ENCODE measurements at places on chromosomes 6 and 20. TPM values are rescaled to one million over a fixed set of nuclear protein-coding genes. Genes with fewer than 3 reads are reported as not detected.

BPIFA1 gene
- not detected for total RNA-seq

MLIP gene
- total RNA-seq: not detected

DNA sequence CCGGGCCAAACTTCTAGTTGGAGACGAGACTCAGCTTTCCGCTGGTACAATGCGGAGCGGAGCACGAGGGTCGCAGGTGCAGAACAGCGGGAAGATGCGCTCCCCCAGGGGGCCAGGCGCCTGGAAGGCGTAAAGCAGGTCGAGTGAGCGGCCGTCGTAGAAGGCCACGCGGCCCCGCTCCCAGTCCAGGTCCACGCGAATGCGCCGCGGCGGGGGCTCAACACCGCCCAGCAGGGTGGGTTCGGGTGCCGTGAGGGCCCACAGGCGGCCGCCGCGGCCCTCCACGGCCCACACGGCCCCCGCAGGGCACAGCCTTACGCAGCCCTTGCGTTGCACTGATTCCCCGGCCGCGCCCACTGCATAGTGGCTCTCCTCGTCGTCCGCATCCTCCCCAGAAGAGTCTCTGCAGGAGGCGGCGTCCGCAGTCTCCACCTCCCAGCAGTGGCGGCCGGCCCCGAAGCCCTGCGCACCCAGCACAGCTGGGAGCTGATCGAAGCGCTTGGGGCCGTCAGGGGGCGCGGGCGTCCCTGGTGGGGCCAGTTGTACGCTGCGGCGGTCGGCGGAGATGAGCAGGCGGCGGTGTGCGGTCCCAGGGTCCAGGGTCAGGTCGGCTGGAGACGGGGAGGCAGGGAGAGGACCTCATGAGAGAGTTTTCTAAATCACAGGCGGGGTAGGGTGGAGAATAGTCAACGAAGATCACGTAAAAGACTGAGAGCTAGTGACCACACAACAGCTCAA, 4.3 kb downstream of the PPP1R11 start:
- peak; percentile 53 for DNase-seq

DNA sequence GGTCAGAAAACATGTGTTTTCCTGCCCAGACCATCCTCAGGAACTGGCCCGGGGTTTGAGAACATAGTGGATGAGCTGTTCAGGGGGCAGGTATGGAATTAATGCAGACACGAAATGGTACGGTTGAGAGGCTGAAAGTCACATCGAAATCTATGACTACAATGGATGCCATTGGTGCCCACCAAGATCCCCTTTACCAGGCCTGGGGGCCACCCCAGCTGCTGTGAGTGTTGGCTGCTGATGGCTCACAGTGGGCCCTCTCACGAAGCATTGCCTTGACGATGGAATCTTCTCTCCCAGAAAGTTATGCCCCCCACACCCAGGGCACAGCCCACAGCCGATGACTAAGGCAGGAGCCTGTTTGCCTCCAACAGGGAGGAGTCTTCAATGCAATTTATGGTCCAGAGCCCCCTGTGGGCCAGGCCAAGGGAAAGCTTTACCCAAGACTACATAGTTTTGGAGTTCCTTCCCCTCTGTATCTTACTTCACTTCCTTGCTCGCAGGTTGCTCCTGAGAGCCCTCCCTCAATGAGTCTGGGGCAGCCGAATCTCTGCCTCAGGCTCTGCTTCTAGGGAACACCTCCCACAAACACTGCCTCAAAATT, 92.6 kb downstream of the BFSP1 start:
- no peak for DNase-seq

DNA sequence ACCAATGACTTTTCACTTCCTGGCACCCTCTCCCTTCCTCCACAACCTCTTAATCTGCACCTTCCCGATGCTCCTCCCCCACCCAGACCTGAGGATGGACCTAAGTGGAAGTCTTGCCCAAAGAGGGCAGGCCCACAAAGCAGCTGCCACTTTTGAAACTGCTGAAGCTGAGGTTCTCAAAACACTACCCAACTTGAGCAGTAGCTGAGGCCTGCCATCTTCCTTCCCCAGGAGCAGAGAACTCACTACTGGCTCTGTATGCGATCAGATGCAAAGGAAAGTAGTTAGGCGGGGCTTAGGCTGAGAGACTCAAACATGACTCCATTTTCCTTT, 1.5 kb downstream of the HM13 start:
- no peak for DNase-seq

GRCh38 chr20:13029687-13030375, 21.1 kb downstream of the SPTLC3 start:
- DNase-seq: peak; percentile 71

XKR7 gene
- not detected for total RNA-seq

DNA sequence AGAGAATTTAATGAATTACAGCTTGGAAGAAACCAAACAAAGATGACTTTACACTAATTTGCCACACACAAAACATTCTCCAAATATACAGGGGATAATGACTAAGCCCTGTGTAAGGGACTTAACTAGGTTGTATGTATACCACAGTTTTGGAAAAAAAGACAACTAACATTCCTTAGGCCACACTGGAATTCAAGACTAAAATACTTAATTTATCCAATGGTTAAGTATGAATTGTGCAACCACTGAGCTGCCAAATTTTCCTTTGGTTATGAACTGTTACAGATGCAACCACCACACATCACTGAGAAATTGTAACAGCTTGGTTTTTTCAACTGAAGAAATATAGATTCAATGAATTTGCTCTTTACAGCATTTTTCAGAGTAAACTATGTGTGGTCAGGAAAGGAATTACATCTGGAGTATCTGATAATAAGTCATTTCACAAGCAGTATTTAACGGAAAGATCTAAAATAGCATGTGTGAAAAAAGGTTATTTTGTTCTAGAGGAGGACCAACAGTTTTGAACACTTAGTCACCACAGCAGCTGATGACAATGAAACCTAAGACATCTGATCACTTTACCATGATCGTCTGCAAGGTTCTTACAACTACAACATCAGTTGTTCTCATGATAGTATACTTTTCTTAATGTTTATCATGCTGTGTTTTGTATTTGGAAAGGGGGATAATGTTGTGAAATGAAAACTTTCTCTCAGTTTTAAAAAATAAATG, 318.8 kb downstream of the BCKDHB start:
- DNase-seq: peak; percentile 93

DNA sequence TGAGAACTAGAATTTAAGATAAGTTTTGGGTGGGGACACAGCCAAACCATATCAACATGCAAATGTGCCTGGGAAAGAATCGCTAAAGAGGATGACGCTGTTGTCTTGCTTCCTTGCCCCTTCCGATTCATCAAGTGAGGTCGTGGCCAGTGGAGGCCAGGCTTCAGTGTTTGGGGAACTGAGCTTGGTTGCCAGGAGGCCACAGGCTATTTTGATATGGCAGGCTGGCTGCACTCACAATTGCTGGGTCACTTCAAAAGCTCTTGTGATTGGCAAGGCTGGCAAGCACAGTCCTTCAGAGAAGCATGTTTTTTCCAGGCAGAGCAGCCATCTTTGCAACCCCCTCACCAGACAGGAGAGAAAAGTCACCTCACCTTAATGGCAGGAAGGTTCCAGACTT, 45.8 kb downstream of the SAMD5 start:
- DNase-seq: no peak

CYP24A1 gene
- total RNA-seq: not detected

GNAS-AS1 gene
- 0.64 TPM for total RNA-seq

ANKRD6 gene
- total RNA-seq: 1.3 TPM

PHF20 gene
- total RNA-seq: 34.5 TPM

- peak; percentile 90 for DNase-seq
These were observed at the start of gene PSORS1C1 for GRCh38 chr6:31114541-31114878. TSS of gene PSORS1C1 (plus strand) at chr6:31114800. CDS start at chr6:31129633, 14,833 bp downstream.
